ENCODE measurements at places on chromosomes 6 and 20. TPM values are rescaled to one million over a fixed set of nuclear protein-coding genes. Genes with fewer than 3 reads are reported as not detected.

Gene XKR7
- not detected for total RNA-seq

Gene EEF1A2
- total RNA-seq, result 0.44 TPM

Gene EDN1
- total RNA-seq, result 0.15 TPM

DNA sequence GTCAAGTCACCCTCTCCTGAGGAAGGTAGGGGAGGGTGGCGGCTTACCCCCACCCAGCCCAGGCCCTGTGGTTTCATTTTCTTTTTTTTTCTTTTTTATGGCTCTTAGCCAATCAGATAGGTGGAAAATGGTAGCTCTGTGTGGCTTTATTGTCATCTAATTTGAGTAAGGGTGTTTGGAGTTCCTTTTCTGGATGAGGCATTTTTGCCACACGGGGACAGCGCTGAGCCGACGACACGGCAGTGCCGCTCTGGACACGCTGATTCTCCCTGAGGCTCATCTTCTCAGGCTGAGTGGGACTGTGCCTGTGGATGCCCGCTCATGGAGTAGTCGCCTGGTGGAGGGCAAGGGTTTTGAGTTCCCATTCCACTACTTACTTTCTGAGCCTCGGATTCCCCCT is 37.6 kb upstream of the ANGPT4 start:
- H3K36me3 ChIP-seq, result no peaks in the 10 kb centered on the region
- no peak overlapping the region for H3K27ac ChIP-seq
- H3K4me3 ChIP-seq, result no peak overlapping the region
- peaks cover 5% of the 10 kb centered on the region for H3K27me3 ChIP-seq

- no peak for DNase-seq
- no peaks in the 10 kb centered on the region for H3K27me3 ChIP-seq
- no peak overlapping the region for H3K4me3 ChIP-seq
- H3K4me1 ChIP-seq, result no peaks in the 10 kb centered on the region
Observed at GRCh38 chr20:1661542-1662299, 4.1 kb upstream of the SIRPG start.

DNA sequence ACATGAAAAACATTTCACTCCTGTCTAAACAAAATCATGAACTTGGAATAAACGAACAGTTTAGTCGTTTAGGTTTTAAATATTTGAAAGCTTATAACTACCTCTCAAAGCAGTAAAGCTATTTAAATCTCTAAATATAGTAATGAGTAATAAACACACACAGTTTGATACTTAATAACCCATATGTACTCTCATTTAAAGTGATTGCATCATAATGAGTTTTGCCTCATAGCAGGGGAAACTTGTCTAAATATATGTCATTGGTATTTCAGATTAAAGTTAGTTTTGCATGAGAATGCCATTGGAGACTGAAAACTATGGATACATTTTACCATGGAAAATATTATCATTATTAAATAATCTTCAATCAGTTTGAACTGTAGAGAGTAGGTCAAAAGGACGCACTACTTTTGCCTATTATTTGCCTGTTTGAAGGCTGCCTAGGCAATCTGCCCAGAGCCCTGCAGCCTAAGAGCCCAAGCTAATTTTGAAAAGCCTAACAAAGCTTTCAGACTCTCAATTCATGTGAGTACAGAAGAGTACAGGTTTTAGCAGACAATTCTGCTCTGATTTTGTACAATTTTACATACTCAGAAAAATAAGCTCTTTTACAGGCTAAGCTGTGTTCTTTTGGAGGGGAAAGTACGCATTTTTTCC is 632.8 kb downstream of the HACE1 start:
- no peaks in the 10 kb centered on the region for H3K36me3 ChIP-seq
- no peak overlapping the region for H3K27ac ChIP-seq
- H3K4me1 ChIP-seq, result no peaks in the 10 kb centered on the region
- no peaks in the 10 kb centered on the region for H3K27me3 ChIP-seq
- H3K4me3 ChIP-seq, result no peak overlapping the region

GRCh38 chr20:61053487-61053886 is 198.6 kb upstream of the CDH4 start:
- no peak overlapping the region for H3K27ac ChIP-seq
- H3K36me3 ChIP-seq, result no peaks in the 10 kb centered on the region
- H3K4me1 ChIP-seq, result no peaks in the 10 kb centered on the region
